ENCODE measurements at places on chromosomes 2 and 18.

DNA sequence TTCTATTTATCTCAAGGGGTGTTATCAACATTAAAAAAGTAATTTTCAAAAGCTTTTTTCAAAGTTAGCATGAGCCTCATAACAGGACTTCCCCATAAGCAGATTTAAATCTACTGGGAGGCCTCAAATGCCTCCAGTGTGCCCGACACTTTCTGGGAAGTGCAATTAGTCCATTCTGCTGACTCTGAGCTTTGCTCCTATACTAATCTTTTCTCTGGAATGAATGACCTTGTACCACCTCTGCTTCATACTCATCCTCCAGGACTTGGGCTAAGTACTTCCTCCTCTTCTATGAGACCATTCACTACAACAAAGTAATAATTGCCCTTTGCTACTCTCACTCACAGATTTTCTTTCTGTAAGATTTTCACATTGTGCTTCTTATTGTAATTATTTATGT lies 111.1 kb downstream of the RIT2 start:
- DNase-seq: no peak

DNA sequence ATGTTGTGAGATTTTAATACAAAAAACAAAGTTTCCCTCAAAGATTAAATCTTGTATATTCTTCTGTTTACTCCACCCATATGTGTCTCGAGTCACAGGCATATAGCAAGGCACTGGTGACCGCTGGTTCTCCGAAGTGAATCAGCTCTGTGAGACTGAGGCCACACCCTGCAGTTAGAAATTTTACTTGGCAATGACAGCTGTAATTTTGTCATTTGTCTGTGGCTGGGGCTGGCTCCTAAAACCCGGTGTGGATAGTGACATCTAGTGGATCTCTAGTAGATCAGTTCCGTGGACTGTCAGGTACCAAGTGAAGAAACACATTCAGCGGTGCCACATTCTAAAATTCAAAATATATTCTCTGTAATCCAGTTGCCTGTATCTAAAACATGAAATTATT lies 278.0 kb downstream of the NEDD4L start:
- peak; percentile 75 for DNase-seq

DNA sequence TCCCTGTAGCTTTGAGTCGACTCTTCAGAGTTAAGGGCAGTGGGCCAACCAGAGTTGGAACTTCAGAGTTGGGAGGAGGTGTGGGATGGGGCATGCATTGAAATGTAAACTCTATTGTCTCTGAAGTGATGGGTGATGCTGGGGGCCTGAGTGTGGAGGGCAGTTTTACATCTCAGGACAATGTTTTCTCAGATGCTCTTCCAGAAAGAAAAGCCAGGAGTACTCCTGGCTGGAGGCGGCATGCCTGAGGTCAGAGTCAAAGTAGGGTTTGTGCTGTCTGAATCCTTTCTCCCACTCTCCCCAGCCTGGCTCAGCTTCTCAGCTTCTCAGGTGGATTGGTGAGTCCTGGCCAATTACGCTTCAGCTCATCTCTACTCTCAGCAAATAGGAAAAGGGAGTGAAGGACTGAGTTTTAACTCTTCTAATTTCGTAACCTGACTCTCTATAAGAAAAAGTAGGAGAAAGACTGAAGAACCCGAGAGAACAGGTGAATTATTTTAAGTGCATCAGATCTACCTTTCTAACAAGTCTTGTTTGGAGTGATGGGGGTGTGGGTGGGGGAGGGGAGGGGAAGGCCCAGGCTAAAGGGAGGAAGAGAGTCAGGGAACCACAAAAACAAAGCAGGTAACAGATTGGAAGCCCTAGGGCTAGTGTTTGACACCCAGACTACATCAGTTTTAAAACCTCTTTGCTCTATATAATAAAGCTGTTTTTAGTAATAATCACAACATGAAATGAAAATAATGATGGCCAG lies 107.5 kb upstream of the PELI1 start:
- DNase-seq: no peak

GRCh38 chr2:27705851-27706622 lies 42.3 kb downstream of the SLC4A1AP start:
- no peak for DNase-seq

GRCh38 chr2:183495079-183495478 lies 370.8 kb downstream of the NUP35 start:
- DNase-seq: no peak

- DNase-seq: no peak
Observed at GRCh38 chr18:33205777-33206176, 234.7 kb downstream of the CCDC178 start.

- no peak for DNase-seq
Observed at GRCh38 chr2:231545105-231545902, 15.1 kb upstream of the NMUR1 start.

GRCh38 chr2:70044290-70045040 lies 42.8 kb upstream of the PCBP1 start:
- DNase-seq: no peak

GRCh38 chr2:212154477-212154878 lies 384.1 kb downstream of the ERBB4 start:
- DNase-seq: peak; percentile 22

GRCh38 chr18:6979954-6980353 lies 137.6 kb downstream of the LAMA1 start:
- no peak for DNase-seq

- no peak for DNase-seq
Observed at GRCh38 chr2:130258356-130258755, 60.1 kb upstream of the TUBA3E start.

DNA sequence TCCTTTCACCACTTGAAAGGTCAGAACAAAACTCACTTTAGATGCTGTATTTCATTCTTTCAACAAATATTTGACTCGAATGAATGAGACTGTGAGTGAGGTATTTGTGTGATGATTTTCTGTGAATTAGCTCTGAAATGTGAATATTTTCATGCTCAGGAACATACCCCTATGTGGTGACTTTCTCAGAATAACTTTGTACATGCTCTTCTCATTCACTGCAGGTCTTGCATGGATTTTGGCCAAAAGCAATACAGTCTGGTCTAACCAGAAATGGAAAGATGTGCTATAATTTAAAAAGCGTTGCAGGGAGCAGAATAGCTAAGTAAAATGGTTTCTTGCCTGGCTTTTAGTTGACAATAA lies 75.5 kb downstream of the MYCN start:
- DNase-seq: no peak

- DNase-seq: no peak
Observed at GRCh38 chr18:79948719-79949411, 2.6 kb downstream of the SLC66A2 start.

Data from NCI-H1694 treated with DMSO at 0.1 percent for 48 hours (cell line).